ENCODE measurements at places on chromosomes 7 and 10.
A peak's percentile ranks its signal among the peaks of the same experiment; 100 is the strongest.

- no peak for DNase-seq
These were observed 103.9 kb downstream of the SLC37A3 start for GRCh38 chr7:140294454-140294853.

DNA sequence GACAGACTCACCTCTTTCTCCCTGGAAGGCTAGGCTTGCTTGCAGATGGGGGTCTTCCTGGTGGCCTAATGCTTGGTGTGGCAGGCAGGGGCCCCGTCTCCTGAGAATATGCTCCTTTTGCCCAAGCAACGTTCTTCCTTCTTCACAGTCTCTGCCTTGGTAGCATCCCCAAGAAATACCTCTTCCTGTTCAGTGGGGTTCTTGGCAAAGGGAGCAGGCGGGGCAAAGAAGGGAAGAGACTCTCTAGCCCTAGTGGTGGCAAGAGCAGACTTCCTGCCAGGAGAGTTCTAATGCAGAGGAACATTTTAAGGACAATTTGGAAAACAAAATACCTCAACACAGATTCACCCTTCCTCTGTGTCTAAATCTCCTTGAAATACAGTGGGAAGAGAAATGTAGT, at the start of gene CLEC5A:
Gene CLEC5A, minus strand, starts transcription at position 179 of the 400 bp plus-strand sequence. CDS start 682 bp downstream, outside the sequence.
- DNase-seq = no peak

DNA sequence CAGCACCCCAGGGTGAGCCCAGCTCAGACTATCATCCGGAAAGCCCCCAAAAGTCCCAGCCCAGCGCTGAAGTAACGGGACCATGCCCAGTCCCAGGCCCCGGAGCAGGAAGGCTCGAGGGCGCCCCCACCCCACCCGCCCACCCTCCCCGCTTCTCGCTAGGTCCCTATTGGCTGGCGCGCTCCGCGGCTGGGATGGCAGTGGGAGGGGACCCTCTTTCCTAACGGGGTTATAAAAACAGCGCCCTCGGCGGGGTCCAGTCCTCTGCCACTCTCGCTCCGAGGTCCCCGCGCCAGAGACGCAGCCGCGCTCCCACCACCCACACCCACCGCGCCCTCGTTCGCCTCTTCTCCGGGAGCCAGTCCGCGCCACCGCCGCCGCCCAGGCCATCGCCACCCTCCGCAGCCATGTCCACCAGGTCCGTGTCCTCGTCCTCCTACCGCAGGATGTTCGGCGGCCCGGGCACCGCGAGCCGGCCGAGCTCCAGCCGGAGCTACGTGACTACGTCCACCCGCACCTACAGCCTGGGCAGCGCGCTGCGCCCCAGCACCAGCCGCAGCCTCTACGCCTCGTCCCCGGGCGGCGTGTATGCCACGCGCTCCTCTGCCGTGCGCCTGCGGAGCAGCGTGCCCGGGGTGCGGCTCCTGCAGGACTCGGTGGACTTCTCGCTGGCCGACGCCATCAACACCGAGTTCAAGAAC, 1.1 kb downstream of the VIM start:
- DNase-seq = peak; percentile 93

- DNase-seq = no peak
These were observed 80.6 kb downstream of the PTPRZ1 start for GRCh38 chr7:121953601-121954000.

GRCh38 chr7:92425311-92425947, 21.9 kb upstream of the GATAD1 start:
- peak; percentile 39 for DNase-seq

- no peak for DNase-seq
These were observed 50.0 kb downstream of the PLXNA4 start for GRCh38 chr7:132526111-132526740.

GRCh38 chr10:124166431-124167125, 73.2 kb upstream of the CHST15 start:
- no peak for DNase-seq

GRCh38 chr10:71075086-71075758, 137.1 kb upstream of the UNC5B start:
- no peak for DNase-seq

DNA sequence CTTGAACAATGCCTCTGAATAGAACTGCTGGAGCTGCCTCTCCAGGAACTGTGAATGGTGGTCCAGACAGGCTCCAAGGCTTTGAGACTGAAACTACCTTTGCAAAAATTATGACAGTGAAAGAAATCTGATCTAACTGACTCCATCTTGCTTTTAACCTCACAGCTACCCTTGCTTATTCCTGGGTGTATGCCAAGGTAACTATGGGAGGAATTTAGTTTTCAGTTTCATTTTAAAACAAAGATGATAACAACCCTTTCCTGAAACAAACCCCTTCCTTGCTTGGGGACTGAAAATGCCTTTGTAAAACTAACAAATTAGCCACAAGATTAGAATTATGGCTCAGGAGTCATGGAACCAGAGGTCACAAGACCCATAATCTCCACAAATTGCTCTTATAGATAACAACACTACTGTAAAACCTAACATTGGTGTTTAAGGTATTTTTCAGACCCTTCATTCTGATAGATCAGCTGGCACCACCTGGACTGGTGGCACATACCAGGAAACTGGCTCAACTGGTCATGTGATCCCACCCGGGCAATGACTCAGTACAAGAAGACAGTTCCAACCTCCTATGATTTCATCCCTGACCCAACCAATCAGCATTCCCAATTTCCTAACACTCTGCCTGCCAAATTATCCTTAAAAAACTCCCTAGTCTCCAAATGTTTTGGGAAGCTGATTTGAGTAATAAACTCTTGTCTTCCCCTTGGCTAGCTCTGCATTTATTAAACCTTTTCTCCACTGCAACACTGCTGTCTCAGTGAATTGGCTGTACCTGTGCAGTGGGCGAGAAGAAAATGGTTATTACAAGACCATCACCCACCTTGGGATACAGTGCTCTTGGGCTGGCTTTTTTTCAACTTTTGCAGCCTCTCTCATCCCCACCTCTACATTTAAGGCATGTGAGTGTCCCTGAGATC, 608.1 kb downstream of the TYW1 start:
- DNase-seq = no peak

GRCh38 chr10:101444058-101444898, 90.3 kb downstream of the BTRC start:
- DNase-seq = no peak

- no peak for DNase-seq
These were observed 171.5 kb downstream of the ZMYND11 start for GRCh38 chr10:306675-307185.
